ENCODE measurements at places on chromosomes 12 and 14. TPM values are rescaled to one million over a fixed set of nuclear protein-coding genes. Genes with fewer than 3 reads are reported as not detected.

The OR4K15 gene
- total RNA-seq = not detected

The GCN1 gene
- total RNA-seq = 122 TPM

The AGAP2 gene
- 28.0 TPM for total RNA-seq

The CMTM5 gene
- not detected for total RNA-seq

The LTB4R2 gene
- total RNA-seq = 12.8 TPM

The GPRC5A gene
- total RNA-seq = 0.64 TPM

The LBHD2 gene
- total RNA-seq = not detected

The SLC35E3 gene
- total RNA-seq = 3.1 TPM

The MEG3 gene
- total RNA-seq = not detected

The FCF1 gene
- total RNA-seq = 83.8 TPM

The TSPAN11 gene
- not detected for total RNA-seq

Data from activated naive CD4-positive, alpha-beta T cell treated with anti-CD3 and anti-CD28 coated beads for 36 hours (primary cell).